CD4-positive, alpha-beta T cell treated with Interferon alpha-2 for 1 hour (primary cell): ENCODE measurements at places on chromosomes 16 and 17.

DNA sequence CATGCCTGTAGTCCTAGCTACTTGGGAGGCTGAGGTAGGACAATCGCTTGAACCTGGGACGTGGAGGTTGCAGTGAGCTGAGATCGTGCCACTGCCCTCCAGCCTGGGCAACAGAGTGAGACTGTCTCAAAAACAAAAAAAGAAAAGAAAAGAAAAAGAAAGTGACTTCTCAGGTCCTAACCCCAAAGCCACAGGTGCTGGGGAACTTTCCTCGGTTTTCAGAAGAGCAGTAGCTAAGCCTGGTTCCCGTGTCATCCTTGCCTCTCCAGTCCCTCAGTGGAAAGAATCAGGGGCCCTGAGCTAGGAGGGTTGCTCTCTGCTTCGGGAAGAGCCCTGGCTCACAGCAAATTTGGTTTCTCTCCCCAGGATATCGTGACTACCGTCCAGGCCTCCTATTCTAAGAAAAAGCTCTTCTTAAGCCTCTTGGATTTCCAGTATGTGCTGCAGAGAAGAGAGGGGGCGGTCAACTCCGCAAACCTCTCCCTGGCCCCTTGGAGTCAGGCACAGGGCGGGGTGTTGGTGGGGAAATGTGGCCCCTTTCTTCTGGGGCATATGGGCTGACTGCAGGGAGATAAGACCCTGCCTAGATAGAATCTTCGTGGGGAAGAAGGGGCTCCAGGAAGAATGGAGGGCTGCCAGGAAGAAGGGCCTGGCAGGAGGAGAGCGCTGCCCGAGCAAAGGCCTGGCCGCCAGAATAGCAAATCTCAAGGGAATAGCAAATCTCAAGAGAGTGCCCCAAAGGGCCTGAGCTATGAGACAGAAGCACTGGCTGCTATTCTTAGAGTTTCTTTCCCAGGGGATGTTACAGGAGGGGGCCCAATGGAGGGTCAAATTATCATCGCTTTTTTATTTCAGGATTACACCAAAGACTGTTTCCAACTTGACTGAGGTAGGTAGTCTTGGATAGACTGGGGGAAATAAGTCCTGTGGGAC, 8.3 kb upstream of the NLRC5 start:
- no peak for DNase-seq

- DNase-seq, result peak; percentile 45
These were observed 51.8 kb downstream of the SMPD3 start for GRCh38 chr16:68396481-68396880.

DNA sequence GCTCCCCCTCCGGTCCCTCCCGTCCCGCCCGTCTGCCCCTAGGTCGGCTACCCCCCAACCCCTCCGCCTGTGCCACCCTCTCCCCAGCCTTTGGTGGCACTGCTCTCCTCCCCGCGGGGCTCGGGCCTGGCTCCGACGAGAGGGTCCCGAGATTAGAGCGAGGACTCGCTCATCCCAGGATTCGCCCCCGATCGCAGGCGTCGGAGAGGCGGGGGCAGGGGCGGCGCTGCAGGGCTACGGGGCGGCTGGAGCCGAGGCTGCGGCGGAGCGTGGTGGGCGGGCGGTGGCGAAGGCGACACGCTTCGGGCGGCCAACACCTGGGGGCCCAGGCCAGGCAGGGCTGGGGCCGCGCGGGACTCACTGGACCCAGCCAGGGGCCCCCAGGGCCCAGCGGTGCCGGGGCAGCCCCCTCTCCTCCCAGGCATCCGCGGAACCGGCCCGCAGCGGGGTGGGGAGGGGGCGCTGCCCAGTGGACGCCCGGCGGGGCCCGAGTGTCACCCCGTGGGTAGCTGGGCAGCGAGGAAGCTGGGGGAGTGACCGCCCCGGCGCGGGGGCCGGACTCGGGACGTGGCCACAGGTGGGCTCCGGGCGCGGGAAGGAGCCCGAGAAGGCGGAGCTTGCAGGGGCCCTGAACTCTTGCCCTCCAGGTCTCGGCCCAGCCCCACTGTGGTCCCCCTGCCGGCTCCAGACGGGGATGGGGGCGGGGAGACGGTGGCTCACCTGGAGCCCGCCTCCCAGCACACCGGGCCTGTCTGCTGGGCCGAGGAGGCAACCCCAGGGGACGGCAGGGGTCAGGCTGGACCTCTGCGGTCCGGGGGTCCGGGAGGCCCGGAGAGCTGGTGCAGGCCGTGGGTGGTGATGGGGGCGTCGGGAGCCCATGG, 1.5 kb downstream of the MGAT5B start:
- DNase-seq, result no peak

DNA sequence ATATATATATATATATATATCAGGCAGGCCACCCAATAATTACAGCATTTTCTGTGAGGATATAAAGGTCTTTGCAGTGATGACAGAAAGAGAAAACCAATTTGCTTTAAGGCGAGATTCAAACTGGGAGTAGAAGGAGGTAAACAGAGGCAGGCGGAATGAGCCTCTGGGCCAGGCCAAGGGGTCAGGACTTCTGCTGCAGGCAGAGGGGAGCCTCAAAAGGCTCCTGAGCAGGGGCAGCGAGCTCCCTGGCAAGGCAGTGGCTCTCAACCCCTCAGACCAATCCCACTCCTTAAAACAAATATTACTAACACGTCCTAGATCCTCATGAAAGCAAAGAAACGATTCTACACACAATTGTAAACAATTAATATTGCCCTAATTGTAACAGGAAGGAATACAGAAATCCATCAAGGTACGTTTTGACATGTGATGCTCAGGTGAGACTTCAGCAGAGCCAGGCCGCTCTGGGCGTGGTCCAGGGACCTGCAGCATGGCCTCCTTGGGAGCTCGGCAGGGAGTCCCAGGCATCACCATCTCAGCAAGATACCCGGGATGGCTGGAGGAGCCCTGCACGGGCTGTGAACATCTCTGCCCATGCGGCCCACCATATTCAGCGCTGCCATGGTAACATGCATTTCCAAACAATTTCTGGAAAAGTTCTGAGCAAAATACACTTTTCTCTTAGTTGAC, 18.4 kb downstream of the FBXO31 start:
- no peak for DNase-seq

GRCh38 chr16:57572978-57573728, 30.7 kb downstream of the ADGRG5 start:
- DNase-seq, result no peak

DNA sequence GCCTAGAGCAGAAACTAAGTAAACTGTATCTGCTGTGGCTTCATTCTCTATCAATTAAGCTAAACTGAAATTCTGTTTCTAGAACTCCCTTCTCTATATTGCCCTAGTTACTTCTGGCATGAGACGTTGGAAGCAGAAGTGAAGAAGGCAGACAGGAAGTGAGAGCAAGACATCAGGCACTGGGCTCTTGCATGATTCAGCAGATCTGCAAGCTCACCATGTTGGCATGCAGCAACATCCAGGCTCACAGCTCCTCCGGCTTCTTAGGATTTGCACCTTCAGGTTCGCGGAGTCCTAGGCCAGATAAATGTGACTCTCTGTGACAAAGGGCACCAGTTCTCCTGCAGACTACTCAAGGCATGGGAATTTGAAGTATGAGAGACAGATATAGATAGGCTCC, 148.3 kb downstream of the CDH8 start:
- DNase-seq, result no peak

GRCh38 chr16:65044873-65045272, 77.0 kb downstream of the CDH11 start:
- DNase-seq, result no peak

GRCh38 chr17:65674246-65675045, 113.0 kb upstream of the AXIN2 start:
- no peak for DNase-seq
